Mammary epithelial cell (primary cell): ENCODE measurements at places on chromosomes 11 and 22. TPM values are rescaled to one million over a fixed set of nuclear protein-coding genes. Genes with fewer than 3 reads are reported as not detected.

Gene KCNJ5
- 63.7 TPM for total RNA-seq

Gene OR2AG1
- not detected for total RNA-seq

Gene LRRC74B
- total RNA-seq, result not detected in 2 replicates

Gene PAAF1
- 20.0 and 25.8 TPM in 2 replicates for total RNA-seq

DNA sequence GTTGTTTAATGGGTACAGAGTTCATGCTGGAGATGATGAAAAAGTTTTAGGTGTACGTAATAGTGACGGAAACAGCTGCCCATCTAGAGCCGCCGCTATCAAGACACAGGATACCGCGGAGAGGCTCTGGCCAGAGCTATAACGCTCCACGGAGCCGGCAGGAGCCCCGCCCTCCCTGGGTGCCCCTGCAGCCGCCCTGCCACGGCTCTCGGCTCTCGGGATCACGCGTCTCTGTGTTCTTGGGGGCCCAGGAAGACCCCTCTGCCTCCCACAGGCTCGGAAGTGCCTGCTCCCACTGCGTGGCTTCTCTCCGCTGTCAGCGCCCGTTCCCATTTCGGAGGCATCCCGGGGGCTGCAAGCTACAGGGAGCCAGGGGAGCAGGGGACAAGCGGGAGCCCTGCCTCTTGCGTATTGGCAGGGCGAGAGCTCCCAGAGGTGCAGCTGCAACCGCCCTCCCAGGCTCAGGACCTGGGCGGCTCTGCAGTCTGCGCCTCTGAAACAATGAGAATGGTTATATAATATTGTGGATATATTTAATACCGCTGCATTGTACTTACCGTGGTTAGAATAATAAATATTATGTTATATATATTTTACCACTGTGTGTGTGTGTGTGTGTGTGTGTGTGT lies 13.7 kb downstream of the GLYATL2 start:
- no peak for DNase-seq

GRCh38 chr22:23197836-23198235 lies 17.5 kb downstream of the BCR start:
- no peak for DNase-seq

GRCh38 chr22:22593964-22594656 lies 35.0 kb upstream of the PRAME start:
- peak; percentile 8 for DNase-seq

GRCh38 chr11:19910931-19911330 lies 198.3 kb downstream of the NAV2 start:
- DNase-seq, result no peak

DNA sequence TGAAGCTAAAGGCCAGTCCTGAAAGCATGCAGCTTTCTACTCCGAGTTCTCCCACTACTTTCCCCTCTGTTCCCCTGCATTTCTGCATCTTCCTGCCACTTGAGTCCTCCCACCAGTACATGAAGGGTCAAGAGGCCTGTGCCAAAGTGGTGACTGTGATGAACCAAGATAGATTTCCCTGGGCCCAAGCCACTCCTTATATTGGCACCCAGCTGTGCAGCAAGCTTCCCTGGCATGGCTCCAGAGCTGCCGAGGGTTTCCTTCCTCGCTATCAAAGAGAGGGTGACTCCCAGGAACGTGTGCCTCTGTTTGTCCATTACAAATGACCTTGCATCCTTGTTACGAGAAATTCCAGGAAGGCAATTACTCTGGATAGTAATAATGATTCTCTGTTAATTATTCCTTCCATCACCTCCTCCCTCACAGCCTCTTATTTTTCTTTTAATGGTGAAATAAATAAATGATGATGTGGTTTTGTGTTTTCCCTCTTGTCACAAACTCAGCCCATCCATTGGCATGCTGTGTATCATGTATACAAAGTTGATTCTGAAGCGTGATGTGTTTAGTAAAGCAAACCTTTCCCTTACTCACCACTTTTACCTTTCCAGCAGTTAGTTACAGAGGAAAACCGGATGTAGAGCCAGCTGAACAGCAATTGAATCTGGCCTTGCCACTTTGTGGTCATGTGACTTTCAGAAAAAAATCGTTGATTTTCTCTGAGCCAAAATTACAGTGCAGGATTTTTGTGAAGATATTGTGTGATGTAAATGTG lies 8.3 kb downstream of the SRSF8 start:
- no peak for DNase-seq

- no peak for DNase-seq
Measured at GRCh38 chr11:43936076-43936475, 6.4 kb upstream of the C11orf96 start.
